ENCODE measurements at places on chromosomes 7 and 10.

GRCh38 chr10:104608091-104608828 lies 32.8 kb upstream of the SORCS3 start:
- no peak for DNase-seq

- no peak for DNase-seq
These were observed 235.9 kb downstream of the COBL start for GRCh38 chr7:51080622-51081269.

DNA sequence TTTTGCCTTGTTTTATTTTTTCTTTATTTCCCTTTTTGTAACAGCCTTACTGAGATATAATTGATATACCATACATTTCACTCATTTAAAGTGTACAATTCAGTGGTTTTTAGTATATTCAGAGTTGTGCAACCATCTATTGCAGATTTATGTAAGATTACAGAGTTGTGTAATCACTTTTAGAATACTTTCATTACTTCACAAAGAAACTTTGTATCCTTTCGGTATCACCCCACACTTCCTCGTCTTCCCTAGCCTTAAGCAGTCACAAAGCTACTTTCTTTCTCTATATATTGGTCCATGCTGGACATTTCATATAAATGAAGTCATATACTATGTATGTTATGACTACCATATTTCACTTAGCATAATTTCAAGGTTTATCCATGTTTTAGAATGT lies 74.6 kb downstream of the ATRNL1 start:
- DNase-seq = no peak

DNA sequence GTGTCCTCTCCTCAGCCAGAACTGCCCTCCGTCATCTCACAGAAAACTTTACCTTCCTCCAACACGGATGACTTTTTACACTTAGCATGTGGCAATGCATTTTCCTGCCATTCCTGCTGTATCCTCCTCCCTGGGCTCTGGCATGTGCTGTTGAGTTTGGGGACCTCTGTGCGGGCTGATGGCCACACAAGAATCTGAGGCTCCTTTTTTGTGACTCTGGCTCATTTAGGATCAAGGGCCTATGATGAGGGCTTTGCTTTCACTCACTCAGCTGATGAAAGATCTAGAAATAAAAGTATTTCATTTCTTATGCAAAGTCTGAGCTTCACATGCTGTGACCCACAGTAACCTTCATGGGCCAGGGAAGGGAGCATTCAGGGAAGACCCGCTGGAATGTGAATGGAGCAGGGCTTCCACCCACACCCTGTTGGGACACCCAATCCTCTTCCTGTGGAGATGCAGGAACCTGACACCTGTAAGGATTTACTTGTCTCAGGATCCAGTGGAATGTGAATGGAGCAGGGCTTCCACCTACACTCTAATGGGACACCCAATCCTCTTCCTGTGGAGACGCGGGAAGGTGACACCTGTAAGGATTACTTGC lies 500.3 kb upstream of the MKI67 start:
- no peak for DNase-seq

- no peak for DNase-seq
These were observed 20.0 kb upstream of the GPR146 start for GRCh38 chr7:1024331-1024841.

- no peak for DNase-seq
These were observed 810.7 kb downstream of the MAGI2 start for GRCh38 chr7:78642751-78643150.

- DNase-seq = no peak
These were observed 14.1 kb downstream of the MAP3K8 start for GRCh38 chr10:30448092-30448491.

DNA sequence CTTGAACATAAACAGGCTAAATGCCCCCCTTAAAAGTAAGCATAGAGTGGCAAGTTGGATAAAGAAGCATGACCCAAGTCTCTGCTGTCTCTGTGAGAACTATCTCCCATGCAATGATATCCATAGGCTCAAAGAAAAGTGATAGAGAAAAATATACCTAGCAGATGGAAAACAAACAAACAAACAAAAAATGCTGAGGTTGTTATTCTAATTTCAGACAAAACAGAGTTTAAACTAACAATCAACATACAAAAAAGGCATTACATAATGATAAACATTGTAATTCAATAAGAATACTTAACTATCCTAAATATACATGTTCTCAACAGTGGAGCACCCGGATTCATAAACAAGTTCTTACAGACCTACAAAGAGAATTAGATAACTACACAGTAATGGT lies 626.2 kb upstream of the CNTNAP2 start:
- DNase-seq = no peak

GRCh38 chr10:76641215-76641614 lies 996.4 kb downstream of the KCNMA1 start:
- DNase-seq = no peak

GRCh38 chr7:144513334-144513733 lies 109.8 kb upstream of the NOBOX start:
- DNase-seq = no peak

- DNase-seq = peak; percentile 66
These were observed at the start of gene ADRB1 for GRCh38 chr10:114043532-114044246. Gene ADRB1, plus strand, starts transcription at chr10:114043866. Its CDS starts 267 bp downstream, at chr10:114044133.

DNA sequence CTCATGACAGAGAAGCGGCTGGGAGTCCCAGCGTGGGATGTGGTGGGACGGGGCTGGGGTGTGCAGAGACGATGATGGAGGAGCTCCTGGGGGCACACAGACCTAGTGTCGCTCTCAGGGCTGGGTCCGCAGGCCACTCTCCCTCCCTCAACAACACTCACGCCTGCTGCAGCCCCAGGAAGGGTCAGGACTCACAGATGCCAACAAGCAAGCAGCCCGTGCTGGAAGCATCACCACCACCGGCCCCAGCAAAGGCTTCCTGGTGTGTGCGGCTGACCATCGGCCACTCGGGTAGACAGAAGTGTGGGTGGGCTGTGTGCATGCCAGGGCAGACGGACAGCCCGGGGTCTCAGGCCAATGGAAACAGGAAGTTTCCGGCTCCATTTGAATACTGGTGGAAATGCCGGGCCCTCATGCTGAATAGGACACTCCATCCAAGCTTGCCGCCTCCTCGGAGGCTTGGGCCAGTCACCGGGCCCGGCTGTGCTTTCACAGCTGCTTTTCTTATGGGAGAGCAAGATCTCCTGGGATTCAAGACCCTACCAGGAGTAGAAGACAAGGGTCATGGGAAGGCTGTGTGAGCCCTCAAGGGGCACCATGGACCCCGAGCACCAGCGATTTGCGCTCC lies 178.1 kb downstream of the ELFN1 start:
- DNase-seq = no peak

- DNase-seq = no peak
These were observed 16.8 kb downstream of the DMBT1 start for GRCh38 chr10:122577311-122577885.

- no peak for DNase-seq
These were observed 71.9 kb upstream of the HABP2 start for GRCh38 chr10:113480851-113481502.

DNA sequence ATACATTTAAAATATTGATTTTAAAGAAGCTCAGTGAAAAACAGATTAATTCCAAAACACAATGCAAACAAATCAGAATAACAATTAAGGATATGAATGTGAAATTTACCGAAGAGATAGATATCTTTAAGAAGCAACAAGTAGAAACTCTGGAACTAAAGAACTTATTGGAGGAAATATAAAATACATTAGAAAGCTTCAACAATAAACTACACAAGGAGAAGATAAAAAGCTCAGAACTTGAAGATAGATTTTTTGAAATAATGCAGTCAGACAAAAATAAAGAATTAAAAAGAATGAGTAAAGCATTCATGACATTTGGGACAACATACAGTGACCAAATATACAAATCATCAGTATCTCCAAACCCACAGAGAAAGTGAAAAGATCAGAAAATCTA lies 43.2 kb downstream of the HIBADH start:
- DNase-seq = no peak

DNA sequence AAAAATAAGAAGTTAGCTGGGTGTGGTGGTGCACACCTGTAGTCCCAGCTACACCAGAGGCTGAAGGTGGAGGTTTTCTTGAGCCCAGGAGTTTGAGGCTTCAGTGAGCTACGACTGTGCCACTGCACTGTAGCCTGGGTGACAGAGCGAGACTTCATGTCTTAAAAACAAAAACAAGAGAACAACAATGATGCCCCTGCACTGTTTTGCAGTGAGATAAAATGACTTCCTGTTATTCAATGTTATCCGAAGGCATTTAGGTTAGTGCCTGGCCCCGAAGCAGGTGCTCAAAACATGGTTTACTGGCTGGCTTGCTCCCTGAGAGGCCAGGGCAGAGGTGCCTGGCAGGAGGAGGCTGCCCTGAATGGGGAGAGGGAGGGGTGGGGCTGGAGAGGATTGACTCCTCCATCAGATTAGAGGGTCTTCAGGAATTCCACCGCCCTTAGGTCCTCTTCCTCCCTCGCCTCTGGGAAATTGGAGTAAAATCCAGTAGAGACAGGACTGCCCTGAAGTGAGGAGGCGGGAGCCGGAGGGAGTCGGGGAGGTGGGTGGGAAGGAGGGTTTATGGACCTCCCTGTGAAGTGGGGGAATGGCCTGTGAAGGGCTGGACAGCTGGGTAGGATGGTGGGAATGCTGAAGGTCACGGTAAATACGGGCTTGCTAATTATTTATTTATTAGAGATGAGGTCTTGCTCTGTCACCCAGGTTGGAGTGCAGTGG lies 6.8 kb upstream of the CLDN4 start:
- DNase-seq = no peak

- DNase-seq = no peak
These were observed 80.3 kb downstream of the SLC37A3 start for GRCh38 chr7:140317999-140318398.

DNA sequence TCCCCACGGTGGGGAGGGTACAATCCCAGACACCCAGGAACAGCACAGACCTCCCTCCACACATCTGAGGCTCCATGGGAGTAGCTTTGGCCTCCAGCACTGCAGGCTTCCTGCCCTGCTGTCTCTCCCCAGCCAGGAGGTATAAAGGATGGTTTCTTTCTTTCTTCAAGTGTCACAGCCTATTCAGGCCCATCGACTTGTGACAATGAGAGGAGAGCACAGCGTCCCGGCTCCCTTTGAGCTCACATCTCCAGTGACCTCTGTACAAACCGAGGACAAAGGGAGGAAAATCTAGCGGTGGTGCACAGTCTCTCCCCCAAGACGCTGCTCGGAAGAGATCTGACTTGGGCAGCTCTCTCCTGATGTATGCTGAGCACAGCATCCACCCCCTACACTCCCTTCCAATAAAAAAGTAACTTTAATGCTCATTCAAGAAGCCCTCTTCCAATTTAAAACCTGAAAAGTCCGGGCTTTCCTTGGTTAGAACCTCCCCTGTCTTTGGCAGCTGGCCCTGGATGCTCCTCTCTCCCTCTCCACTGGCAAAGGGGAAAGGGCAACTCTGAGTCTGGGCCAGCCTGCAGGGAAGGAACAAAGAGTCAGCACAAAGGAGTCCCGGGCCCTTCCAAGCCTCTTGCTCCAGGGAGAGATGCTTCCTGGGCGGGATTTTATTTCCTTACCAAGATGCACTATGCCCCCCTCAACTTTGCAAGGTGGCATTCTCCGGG lies 18.0 kb downstream of the CHST15 start:
- no peak for DNase-seq

All from mucosa of gallbladder (tissue), 1 donor.